ENCODE measurements at places on chromosomes 5 and 9.

DNA sequence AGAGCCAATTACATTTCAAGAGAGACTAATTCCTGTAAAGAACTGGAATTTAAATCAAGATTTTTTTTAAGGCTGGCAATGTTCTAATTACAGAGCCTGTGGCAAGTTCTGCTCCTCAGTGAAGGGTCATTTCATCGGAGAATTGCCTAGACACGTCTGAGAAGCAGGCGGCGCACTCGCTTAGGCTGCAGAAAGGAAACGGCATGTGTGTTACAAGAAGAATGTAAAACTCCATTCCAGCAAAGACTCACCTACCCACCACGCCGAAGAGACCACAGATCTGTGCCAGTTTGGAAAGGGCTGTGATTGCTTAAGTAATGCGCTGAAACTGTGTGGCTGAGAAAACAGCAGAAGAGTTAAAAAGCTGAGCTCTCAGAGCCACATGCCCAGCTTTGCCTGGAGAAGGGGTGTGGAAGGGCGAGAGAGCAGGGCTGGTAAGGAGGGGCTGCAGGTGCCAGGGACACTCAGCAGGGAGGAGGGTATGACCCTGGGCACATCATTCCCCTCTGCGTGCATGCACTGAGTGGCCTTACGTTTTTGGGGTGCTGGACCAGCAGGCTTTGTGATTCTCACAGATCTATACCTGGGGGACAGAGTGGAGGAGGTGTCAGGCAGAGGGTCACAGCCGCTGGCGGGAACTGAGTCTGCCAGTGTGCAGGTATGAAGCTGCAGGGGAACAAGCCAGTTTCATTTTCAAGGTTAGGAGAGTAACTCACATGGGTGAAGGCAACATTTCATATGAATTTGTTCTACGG lies 17.8 kb upstream of the SLC25A51 start:
- no peak for DNase-seq

GRCh38 chr5:59893429-59894227 lies at the start of gene PDE4D:
Gene PDE4D (minus strand): TSS chr5:59893726.
- no peak for DNase-seq

- DNase-seq, result no peak
These were observed 84.5 kb downstream of the FOXD1 start for GRCh38 chr5:73363911-73364730.

GRCh38 chr9:119370816-119371215 lies 1.6 kb upstream of the BRINP1 start:
- no peak for DNase-seq

- no peak for DNase-seq
These were observed 152.2 kb downstream of the CAVIN4 start for GRCh38 chr9:100730086-100730485.

DNA sequence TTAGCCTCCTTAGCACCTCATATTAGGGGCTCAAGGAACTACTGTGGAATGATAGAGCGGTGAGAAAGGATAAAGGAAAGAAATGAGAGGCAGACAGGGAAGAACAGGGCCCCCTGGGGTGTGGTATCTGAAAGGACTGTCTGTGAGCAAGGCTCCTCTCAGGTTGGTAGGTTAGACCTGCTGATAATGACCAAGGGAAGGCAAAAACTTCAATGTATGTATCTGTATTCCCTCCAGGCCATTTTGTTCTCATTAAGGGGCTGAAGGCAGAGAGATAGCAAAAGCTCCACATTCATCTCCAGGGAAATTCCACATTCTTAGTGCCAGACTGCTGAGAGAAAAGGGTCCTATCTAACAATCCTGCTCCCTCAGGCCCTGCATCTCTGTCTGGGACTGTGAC lies 28.6 kb downstream of the TRIM32 start:
- no peak for DNase-seq

Data from stimulated activated CD4-positive, alpha-beta T cell treated with anti-CD3 and anti-CD28 coated beads, Interleukin-1b, Interleukin-23, amount 100 ng/mL, for 1 hour (primary cell).